ENCODE measurements at places on chromosomes 1 and 21.

DNA sequence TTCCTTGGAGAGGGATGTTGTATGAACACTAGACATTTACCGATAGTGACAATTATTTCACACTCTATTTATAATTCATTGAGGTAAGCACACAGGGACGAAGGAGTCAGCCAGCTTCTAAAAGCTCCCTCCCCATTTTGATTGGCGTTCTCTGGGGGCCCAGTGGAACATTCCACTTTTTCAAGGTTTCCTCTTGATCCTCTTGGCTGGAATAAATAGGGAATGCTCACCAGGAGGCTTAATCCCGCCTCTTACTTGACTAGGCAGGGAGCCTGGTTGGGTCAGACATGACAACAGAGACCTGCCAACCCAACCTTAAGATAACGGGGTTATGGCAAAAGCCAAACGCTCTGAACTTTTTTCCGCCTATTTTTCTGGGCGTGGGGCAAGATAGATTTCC, 974 bp downstream of the ACTN2 start:
- DNase-seq: no peak

DNA sequence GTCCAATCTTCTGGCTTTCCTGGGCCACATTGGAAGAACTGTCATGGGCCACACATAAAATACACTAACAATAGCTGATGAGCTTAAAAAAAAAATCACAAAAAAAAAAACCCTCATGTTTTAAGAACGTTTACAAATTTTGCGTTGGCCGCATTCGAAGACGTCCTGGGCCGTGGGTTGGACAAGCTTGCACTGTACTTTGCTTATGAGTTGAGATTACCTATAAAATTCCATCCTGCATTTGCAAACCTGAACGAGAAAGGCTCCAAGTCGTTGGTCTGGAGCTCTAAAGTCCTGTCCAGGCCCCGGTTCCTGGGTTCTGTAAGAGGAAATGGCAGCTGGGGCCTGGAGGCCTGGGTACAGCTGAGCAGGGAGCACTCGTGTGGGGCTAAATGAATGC, 51.4 kb downstream of the KIAA1614 start:
- no peak for DNase-seq

GRCh38 chr1:170580636-170581440, 48.9 kb downstream of the GORAB start:
- no peak for DNase-seq

- no peak for DNase-seq
Observed at GRCh38 chr1:169795687-169796086, 980 bp upstream of the METTL18 start.

DNA sequence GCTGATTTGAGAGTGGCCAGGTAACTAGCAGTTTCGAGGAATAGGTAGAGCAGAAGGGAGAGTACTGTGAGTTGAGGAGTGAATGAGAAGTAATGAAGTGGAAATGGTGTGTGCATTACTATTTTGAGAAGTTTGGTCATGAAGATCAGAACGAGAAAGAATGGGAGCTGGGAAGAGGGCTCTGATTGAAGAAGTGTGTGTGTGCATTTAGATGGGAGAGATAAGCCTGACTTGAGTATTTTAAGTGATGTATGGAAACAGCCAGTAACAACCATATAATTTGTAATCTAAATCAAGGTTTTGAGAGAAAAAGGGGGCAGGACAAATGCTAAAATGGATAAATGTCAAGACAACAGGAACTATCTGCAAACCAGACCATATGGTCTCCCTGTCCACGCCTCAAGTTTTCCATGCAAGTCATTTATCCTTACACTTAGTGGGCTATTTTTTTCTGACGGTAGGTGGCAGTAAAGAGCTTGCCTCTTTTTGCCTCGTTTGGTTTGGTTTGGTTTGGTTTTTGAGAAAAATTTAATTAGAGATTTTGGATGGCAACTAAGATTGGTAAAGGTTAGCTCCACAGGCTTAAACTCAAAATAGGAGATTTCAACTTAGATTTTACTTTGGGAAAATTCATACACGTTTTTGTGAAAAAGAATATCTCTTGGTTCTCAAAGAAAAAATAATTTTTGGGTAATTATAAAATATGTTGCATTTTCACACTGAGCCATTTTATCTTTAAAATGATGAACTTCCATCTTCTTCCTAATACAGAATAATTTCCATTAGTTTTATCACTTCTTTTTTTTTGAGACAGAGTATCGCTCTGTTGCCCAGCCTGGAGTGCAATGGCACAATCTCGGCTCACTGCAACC, 9.5 kb upstream of the B3GALNT2 start:
- DNase-seq: no peak

DNA sequence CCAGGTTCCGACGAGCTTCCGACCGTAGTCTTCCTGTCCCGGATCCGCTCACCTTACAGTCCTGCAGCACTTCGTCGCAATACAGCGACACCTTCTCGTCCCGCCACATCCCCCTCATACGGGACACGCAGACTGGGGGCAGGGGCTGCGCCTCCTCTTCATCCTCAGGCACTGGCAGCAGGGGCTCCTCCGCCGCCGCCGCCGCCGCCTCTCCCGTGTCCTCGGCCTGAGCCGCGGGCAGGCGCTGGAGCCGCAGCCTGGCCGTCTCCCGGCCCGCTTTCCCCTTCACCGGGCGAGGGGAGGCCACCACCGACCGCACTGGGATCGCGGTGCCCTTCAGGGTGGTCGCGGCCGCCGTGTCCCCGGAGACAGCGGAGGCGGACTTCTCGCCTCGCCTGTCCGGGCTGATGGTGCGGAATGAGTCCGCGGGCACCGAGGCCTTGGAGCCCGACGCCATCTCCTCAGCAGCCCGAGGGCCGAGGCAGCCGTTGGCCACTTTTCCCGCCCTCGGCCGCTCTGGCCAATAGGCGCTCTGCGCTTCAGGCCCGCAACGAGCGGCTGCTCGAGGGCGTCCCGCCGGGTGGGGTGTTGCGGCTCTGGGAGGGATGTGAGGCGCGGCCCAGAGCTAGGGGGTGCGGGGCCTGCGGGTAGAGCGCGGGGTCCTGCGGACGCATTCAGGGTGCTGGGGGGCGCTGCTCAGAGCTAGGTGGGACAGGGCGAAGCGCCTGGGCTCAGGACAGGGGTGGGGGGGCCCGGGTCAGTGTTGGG, at the start of gene SHCBP1L:
TSS of gene SHCBP1L (minus strand) at position 490 of the 768 bp plus-strand sequence. CDS start at position 457, 33 bp downstream.
- no peak for DNase-seq

- no peak for DNase-seq
Observed at GRCh38 chr21:32732544-32732943, 4.7 kb upstream of the SYNJ1 start.

- DNase-seq: no peak
Observed at GRCh38 chr1:205082431-205082830, 1.8 kb downstream of the TMEM81 start.

DNA sequence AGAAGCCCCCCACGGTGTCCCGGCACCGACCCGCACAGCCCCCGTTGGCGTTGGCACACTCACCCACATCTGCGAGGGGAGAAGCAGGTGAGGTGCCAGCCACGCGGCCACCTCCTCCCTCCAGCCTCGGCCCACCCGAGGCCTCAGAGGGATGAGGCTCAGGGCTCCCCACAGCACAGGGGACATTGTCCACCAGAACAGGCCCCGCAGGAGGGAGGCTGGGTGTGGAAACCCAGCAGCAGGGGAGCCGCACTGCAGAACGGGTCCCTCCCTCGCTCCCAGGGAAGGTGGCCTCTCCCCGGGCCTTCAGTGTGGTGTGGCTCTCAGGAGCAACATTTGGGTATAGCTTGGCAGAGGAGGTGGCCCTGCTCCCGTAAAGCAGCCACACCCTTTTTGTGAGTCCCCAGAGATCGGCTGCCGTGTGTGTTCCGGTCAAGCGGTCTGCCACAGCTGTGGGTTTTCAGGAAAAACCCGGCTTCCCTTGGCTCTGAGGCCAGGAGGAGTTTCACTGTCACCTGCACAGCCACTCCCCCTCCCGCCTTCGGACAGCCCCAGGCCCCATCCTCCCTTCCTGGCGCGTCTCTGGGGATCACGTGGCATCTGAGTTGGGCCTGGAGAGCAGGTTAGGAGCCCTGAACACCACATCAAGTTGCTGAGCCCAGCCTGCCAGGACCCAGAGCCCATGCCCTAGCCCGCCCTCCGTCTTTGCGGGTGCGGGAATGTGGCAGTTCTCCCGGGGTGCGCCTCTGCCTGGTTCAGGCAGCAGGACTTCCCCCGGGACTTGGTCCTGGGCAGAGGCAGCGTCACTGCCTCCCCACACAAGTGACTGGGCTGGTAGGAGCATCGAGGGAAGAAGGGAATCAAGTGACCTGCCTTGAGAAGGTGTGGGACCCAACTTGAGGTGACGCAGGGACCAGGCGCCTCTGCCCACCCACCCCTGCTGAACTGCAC, 64.0 kb downstream of the MEGF6 start:
- no peak for DNase-seq

DNA sequence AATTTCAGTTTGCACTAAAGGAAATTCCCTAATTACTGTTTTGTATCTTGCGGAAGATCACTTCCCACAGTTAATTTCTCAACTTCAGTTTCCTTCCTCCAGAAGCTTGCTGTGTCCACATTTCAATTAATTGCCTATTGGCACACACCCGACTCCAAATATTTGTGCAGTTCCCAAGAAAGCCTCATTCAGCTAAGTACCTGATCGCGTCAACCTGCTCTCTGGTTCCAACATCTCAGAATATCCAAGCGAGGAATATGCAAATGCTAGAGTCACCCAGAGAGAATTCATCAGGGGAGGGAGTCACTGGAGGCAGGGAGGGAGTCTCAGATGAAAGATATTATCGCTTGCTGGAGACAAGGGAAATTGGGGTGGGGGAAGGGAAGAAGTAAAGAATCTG, 351.3 kb downstream of the RRAGC start:
- no peak for DNase-seq

GRCh38 chr21:43210454-43211071, 41.8 kb downstream of the CRYAA start:
- no peak for DNase-seq

DNA sequence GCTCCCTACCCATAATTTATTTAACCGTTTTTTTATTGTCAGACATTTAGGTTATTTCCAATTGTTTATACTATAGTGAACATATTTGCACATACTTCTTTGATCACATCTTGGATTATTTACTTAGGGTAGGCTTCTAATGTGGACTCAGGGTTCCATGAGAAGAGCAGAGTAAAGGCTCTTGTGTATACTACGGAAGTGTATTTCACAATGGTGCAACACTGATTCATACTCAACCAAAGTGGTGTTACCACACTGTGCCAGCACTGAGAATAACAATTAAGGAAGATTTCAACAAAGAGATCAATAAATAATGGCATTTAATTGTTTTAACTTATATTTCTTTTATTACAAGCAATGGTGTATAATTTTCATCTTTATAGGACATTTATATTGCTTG, 251.2 kb downstream of the ZNF326 start:
- DNase-seq: no peak

DNA sequence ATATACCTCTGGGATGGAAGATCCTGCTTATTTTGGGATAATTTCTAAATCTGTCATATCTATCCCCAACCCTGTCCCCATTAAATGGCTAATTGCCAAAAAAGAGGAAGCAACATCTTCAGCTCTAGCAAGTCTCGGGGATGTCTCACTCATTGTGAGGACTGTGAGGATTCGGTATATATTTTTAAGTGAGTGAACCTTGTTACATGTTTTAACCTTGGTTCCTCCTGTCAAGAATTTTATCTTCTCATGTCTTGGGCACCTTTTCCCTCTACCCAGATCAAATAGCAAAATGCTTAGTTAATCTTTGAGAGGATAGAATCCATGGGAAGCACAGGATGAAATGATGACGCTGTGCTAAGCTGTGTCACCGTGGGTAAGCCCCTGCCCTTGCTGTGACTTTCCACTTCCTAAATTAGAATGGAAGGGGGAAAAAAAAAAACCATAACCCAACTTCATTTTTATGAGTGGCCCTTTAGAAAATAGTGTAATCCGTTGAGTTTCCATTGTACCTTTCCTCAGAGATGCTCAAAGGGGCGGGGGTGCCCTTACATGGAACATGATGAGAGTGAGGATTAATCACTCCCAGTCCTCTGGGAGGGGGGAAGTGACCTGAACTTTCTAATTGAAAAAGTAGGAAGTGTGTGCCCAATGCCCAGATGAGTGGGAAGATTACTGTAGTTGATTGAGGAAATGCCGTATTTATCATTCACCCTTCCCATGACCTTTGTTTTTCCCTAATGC, 7.6 kb downstream of the ATP1A1 start:
- no peak for DNase-seq

DNA sequence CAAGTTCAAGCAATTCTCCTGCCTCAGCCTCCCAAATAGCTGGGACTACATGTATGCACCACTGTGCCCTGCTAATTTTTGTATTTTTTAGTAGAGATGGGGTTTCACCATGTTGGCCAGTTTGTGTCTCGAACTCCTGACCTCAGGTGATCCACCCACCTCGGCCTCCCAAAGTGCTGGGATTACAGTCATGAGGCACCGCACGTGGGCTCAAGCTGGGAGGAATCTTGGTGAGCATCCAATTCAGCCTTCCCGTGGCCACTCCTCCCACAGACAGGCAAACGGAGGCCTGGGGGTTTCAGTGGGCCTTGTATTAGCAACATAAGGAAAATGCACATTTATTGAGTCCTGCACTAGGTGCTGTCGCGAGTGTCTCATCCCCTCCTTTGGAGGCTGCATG, 24.5 kb upstream of the VWA5B1 start:
- no peak for DNase-seq

DNA sequence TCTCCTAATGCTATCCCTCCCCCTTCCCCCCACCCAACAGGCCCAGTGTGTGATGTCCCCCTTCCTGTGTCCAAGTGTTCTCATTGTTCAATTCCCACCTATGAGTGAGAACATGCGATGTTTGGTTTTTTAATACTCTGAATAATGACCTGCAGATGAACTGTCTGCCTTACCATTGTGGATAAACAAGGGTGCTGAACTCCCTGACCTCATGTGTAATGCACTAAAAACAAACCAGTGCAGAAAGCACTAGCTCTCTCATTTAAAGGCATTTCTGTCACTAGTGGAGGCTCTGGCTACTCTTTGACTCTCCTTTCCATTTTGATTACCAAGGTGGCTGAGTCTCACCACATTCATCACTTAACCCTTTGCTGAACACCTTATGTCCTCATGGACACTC, 23.1 kb upstream of the TRAF3IP3 start:
- no peak for DNase-seq

- DNase-seq: no peak
Observed at GRCh38 chr1:17673329-17674072, 81.6 kb upstream of the ACTL8 start.

- no peak for DNase-seq
Observed at GRCh38 chr21:31803039-31804007, 69.5 kb upstream of the HUNK start.

DNA sequence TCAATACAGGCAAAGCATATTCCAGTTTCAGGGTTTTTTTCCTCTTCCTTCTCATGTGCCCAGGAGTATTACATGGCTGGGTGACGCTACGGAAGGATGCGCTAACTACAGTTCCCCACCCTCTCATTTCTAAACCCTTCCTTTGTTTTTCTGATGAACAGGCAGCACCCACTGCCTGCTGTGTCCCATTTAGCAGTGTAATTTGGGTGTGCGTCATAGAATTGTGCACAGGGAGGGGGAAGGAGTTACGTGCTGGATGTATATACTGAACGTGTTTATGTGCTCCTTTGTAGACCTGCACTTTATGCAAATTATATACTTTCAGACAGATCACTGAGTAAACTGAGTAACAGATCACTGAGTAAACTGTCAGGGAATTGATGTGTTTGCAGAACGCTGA, 44.5 kb downstream of the ELAPOR1 start:
- no peak for DNase-seq

Measured in stimulated activated CD8-positive, alpha-beta memory T cell treated with anti-CD3 and anti-CD28 coated beads, Interleukin-7, amount 100 ng/mL, for 1 hour (primary cell).